ENCODE measurements at places on chromosomes 12 and 14.

DNA sequence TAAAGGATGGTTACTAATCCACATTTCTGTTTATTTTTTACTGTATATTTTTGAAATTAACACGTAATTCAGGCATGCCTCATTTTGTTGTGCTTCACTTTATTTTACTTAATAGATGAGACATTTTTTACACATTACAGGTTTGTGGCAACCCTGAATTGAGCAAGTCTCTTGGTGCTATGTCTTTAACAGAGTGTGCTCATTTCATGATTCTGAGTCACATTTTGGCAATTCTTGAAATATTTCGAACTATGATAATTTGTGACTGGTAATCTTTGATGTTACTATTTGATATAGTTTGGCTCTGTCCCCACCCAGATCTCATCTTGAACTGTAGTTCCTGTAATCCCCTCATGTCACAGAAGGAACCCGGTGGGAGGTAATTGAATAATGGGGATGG lies 1120.5 kb upstream of the FLRT2 start:
- no peak for DNase-seq

DNA sequence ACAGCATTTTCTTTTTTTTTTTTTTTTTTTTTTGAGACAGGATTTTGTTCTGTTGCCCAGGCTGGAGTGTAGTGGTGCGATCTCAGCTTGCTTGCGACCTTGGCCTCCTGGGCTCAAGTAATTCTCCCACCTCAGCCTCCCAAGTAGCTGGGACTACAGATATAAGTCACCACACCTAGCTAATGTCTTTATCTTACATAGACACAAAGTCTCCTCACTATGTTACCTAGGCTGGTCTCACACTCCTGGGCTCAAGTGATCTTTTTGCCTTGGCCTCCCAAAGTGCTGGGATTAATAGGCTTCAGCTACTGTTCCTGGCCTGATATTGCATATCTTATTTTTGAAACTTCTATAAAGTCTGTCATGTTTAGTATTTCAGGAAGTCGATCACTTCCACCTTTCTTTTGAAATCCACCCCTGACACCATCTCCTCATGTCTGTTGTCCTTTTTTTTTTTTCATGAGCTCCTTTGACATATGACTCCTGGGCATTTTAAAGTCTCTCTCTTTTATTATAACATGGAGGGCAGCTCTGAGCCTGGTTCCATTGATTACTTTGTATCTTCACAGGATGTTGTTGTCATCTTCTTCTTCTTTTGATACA lies 5.9 kb upstream of the A2ML1 start:
- no peak for DNase-seq

- no peak for DNase-seq
Observed at GRCh38 chr12:103169-103981, 36.8 kb downstream of the IQSEC3 start.

DNA sequence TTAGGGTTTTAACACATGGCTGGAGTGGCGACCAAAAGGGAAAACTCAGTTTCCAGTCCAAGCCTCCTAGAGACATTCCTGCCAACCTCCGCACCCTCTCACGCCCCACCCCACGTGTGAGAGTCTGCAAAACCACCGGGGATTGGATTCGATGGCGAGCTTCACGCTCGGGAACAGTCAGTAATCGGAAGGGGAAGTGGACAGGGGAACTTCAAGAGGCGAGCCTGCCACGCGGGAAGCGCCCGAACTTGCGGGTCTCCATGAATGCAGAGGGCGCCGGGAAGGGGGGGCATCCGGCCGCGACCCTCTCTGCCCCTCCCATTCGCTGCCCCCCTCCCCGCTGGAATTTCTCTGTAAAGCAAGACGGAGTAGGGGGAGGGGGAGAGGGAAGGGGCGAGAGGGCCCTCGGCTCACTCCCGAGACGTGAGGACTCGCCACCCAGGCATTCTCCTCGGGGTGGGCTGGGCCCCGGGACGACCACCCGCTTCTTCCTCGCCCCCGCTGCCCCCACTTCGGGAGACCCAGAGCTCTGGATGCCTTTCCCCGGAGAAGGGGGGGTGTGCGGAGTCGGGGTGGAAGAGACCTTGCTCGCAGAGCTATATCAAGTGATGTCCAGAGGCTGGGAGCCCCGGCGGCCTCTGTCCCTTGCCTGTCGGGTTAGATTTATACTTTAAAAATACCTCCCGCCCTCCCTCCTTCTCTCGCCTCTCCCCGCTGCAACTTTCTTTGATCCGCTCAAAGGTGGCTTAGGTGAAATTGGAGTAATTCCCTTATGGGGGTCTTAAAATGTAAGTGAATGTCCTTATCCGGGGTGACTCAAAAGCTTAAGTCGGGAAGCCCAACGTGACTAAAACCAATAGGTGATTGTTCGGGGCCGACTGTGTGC lies 2.5 kb upstream of the CCND2 start:
- DNase-seq: peak; percentile 49

- DNase-seq: no peak
Observed at GRCh38 chr14:106665814-106666213, 1139.4 kb downstream of the TMEM121 start.

DNA sequence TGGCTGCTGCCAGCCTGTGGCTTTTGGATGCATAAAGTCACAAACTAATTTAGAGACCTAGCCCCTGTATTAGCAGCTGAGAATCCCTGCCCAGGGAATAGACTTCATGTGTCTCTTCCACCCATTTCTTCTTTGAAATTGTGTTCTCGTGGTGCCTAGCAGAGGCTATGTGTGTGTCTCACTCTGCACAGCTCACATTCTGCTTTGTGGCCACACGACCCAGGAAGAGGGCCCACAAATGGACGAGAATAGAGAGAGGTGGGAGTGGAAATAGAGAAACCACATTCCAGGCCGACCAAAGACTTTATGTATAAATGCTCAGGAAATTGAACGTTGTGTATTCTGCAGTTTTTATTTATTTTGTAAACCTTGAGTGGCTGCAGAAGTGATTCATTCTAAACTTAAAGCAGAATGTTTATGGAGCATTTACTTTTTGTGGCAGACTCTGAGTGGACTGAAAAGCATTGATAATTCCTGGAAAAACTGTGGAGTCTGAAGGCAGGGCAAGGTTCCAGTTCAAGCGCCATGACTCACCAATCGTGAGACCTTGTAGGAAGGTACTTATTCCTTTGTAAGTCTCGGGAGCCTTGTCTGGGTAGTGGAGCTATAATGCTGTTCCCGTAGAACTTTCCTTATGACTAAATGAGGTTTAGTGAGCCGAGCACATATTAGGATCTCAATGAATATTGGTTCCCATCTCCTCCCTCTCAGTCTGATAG lies 9.1 kb downstream of the B4GALNT3 start:
- no peak for DNase-seq

- no peak for DNase-seq
Observed at GRCh38 chr12:19003141-19003540, 126.4 kb upstream of the PLEKHA5 start.

- DNase-seq: no peak
Observed at GRCh38 chr12:131098178-131098981, 144.7 kb downstream of the ADGRD1 start.

GRCh38 chr12:110508071-110508586 lies 6.0 kb downstream of the RAD9B start:
- DNase-seq: no peak

GRCh38 chr12:22271023-22271422 lies 63.5 kb downstream of the ST8SIA1 start:
- DNase-seq: no peak

GRCh38 chr12:127393465-127393864 lies 873.5 kb upstream of the TMEM132C start:
- no peak for DNase-seq

DNA sequence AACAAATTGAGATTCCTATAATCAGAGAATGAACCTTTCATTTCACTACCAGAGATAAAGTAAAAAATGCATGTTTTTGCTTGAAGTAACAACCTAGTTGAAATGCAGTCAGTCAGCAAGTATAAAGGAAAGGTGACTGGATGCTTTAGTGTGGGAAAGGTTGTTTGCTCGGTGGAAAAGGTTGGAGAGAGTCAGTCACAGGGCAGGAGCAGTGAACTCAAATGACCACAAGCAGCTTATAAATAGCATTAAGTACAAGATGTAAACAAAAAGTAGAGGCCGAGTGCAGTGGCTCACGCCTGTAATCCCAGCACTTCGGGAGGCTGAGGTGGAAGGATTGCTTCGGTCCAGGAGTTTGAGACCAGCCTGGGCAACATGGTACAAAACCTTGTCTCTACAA lies 98.1 kb upstream of the FGD4 start:
- DNase-seq: no peak

DNA sequence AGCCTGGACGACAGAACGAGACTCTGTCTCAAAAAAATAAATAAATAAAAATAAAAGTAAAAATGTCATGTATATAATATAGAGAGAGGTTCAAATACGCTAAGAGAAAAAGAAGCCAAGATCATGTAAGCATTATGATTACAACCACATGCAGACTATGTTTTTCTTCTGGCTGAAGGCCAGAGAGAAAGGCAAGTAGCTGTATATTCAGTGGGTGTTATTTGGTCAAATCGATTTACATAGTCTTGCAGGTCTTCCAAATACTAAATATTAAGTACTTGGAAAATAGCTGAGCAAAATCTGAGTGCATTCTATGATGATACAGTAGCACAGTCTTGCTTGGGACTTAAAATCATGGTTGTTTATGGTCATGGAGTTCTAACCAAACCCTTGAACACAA lies 758.0 kb downstream of the DIO2 start:
- no peak for DNase-seq

Data from coronary artery (tissue), 2 donors.